Left kidney (tissue), 8 donors: ENCODE measurements at places on chromosomes 5 and 9. TPM values are rescaled to one million over a fixed set of nuclear protein-coding genes. Genes with fewer than 3 reads are reported as not detected.

- DNase-seq = no peak
Measured at GRCh38 chr5:82384034-82384750, 106.0 kb upstream of the RPS23 start.

DNA sequence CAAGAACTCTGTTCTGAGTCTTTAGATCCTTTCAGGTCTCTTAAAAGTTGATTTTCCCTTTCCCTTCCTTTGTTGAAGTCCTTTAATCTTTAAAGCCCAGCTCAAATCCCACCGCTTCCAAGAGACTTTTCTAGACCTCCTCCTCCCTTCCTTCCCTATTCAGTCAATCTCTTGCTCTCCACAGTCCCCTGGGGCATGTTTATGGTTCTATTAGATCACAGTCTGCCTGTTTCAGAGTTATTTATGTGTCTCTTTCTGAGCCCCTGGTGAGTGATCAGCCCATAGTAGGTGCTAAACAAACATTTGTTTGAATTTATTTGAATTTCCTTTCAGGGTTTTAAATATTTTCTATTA, 7.2 kb upstream of the ARSI start:
- no peak for DNase-seq

Gene SAXO1
- polyA plus RNA-seq = 0.20 TPM

DNA sequence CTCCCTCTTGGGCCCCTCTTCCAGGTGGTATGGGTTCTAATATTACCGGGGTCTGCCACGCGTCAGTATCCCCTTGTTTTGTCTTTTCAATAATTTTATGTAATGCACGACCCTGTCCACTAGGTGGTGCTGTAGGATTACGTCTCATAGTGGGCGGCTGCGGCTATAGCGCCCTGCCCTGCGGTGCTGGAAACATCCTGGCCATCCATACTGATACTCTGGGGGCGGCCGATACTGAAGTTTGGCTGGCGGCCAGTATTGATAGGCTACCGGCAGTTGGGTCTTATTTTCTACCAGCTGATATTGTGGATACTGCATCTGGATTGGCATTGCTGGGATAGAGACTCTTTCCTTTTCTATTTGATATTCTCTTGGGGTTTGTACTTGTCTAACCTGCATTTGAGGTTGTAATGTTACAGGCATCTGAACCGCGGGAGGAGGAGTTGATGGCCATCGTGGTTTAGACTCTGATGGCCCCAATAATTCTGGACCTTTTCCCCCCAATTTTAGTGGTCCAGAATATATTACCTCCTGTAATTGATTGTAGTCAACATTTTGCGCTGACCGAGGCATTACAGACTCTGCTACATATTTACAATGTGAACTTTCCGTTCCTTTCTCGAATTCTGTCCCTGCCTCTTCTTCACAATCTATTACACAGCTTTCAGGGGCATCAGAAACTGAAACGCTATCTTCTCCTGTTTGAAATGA, 3.3 kb upstream of the TMEM141 start:
- DNase-seq = no peak

Gene SPATA31A3
- polyA plus RNA-seq = not detected

- no peak for DNase-seq
Measured at GRCh38 chr9:95791286-95791685, 84.2 kb upstream of the ERCC6L2 start.

DNA sequence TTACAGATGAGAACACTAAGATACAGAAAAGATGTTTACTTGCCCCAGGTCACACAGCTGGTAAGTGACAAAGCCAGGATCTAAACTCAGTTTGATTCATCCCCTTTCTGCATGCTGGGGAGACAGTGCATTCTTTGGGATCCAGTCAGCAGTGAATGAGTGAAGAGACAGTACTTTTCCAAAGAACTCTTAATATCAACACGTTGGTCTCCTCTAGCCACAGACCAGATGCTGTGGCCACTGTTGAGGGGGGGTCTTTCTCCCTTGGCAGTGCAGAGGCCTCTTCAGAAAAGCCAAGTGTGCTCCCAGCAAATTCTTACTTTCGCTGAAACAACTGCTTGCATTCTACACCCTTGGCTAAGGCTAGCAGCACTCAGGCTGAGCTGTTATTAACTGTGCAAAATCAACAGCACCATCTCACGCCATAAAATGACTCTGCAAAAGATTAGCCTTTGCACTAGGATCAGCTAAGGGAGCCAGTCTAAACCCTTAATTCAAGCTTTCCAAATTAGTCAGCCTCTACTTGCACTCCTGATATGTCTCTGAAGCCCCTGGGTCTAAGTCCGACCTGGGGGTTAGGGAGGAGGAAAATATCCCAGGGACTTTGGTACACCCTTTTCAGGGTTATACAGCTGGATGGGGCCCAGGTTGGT, 4.8 kb upstream of the TMEM171 start:
- DNase-seq = no peak

Gene IFNE
- 0.15 TPM for polyA plus RNA-seq

Gene MAMDC4
- 5.4 TPM for polyA plus RNA-seq

DNA sequence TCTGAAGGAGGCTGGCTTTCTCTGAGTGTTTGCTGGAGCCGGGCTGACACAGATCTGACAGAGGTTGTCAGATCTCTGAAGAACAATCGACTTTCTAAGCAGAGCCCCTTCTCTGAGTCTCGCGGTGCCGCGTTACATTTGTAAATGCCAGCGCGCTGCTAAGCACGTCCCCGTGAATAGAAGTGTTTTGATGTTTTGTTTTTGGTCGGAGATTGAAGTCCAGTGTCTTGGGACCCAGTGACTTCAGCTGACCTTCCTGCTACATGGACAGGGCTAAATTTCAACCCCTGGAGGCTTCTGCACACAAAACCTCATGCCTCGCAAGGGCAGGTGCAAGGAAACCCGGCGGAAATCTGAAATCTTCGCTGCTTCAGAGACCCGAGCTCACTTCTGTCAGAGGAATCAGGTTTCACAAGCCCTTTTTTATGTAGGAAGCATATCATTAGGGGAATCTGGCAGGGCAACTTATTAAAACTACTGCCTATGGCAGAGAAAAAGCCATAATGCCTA, 27.2 kb downstream of the NEUROG1 start:
- DNase-seq = no peak

DNA sequence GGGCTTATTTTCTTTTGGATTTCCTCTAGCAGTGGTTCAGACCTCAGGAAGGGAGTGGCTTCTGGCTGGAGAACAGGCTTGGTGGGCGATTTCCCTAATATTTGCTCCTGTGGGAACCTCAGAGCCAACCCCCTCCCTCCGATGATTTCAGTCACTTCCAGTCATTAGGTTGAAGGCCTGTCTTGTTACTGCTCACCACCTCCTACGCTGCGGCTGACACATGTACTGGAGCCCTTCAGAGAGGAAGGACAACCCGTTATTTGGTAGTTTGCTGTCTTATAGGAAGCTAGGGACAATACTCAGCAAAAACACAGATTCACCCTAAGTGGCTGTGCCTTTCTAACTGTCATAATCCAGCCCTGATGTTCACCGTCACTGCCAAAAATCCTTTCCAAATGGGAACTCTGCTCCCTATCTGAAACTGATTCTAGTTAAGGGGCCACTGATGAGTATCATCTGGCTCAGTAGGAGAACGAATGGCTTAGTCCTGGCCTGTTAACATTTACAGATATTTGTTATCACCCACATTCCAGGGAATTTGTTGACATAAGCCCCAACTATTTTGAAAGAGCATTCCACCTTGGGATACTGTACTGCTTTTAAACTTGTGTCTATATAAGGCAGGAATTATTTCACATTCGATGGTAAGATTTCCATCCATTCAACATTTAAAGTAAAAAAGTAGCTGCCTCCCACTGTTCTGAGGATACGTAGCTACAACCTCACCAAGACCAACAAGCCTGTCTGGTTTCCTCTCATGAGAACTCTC, 29.3 kb upstream of the ANKH start:
- no peak for DNase-seq

Gene CFAP90
- 4.5 TPM for polyA plus RNA-seq

Gene FRMD3
- polyA plus RNA-seq = 20.9 TPM

GRCh38 chr5:132428147-132428482, 58.6 kb downstream of the SLC22A5 start:
- DNase-seq = no peak

- no peak for DNase-seq
Measured at GRCh38 chr5:59416451-59416850, 477.1 kb downstream of the PDE4D start.

DNA sequence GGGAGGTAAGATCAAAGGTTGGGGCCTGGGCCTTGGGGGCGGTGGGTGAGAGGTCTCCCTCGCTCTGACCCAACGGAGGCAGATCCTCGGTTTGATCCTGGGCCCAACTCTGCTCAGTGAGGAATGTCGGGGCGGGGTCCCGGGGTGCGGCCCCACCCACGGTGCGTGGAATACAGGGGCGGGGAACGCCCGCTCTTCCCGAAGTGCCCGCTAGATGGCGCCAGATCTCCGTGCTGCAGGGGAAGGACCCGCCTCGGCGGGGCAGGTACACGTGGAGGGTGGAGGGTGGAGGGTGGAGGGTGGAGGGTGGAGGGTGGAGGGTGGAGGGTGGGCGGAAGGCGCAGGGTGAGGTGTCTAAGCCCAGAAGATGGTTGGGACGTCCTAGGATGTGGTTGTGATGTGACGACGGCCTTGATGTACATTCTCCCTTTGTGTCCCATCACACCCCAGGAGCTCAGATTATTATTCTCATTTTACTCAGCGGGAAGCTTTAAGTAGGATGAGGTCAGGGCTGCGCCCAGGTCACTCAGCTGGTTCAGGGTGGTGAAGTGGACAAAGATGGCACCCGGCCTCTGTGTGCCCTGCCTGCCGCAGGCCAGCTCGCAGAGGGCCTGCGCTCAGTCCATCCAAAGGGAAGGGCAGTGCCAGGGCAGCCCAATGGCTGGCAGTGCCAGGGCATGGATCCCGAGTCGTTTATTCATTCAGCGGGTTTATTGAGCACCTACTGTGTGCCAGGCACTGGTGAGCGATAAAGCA, 9.4 kb upstream of the RPS14 start:
- peak; percentile 44 for DNase-seq

DNA sequence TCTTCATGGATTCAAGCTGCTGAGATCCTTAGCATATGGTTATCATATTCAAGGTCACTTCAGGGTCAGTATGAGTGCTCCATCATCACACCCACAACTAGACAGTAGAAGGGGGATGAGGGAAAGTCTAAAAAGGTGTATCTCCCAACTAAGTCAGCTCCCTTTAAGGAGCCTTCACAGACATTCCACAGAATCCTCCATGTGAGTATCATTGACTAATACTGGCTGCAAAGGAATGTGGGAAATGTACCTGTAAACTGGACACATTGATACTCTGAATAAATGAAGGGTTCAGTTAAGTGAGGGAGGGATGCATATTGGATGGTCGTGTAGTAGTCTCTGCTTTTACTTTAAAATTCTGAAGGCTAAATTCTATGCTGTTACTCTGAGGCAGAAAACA, 330.7 kb downstream of the LRRC70 start:
- DNase-seq = no peak

DNA sequence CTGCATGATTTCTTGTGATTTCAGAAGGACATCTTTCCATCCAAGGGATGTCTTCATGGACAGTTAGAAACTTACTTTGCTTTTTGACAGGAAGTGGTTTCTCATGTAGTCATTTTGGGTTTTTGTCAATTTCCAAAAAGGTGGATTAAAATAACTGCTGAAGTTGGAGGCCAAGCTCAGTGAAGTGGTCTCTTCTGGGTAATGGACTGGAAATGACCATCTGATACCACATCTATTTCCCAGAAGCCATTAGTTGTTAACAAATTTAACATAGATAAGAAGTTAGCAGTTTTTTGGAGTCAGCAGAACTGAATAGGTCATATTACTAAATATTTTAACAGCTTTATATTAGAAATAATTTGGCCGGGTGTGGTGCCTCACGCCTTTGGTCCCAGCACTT, 86.2 kb upstream of the MYO10 start:
- DNase-seq = no peak

DNA sequence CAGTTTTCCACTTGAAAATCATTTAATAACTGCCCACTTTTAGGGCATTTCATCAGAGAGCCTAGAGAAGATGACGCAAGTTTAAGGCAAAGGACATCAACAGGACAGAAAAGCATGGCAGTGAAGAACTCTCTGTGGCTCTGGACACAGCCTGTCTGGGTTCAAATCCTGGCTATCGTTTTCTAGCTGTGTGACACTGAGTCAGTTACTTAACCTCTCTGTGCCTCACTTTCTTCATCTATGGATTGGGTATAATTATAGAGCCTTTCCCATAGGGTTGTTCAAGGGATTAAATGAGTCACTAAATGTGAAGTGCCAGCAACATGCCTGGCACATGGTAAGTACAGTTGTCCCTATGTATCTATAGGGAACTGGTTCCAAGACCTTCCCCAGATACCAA, 6.7 kb downstream of the MYO10 start:
- DNase-seq = no peak

GRCh38 chr9:133888809-133889491, 103.2 kb downstream of the VAV2 start:
- no peak for DNase-seq
